Activated naive CD4-positive, alpha-beta T cell (primary cell): ENCODE measurements at places on chromosomes 7 and 10.

DNA sequence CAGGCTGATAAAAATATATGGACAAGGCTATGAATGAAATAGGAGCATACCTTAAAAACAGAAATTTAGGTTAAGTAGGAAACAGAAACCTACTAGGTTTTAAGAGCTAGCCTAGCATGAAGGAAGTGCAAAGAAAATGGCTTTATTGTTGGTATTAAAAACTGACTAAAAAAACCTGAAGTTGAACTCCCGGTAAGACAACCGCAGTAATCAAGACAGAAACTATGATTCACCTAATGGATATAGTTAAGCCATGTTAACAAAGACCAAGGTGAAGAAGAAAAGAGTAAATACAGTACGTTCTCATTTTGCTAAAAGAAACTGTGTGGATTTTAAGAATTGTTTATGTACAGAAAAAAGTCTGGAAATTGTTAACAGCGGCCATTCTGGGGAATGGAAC is 2.5 kb downstream of the RTKN2 start:
- DNase-seq = no peak

DNA sequence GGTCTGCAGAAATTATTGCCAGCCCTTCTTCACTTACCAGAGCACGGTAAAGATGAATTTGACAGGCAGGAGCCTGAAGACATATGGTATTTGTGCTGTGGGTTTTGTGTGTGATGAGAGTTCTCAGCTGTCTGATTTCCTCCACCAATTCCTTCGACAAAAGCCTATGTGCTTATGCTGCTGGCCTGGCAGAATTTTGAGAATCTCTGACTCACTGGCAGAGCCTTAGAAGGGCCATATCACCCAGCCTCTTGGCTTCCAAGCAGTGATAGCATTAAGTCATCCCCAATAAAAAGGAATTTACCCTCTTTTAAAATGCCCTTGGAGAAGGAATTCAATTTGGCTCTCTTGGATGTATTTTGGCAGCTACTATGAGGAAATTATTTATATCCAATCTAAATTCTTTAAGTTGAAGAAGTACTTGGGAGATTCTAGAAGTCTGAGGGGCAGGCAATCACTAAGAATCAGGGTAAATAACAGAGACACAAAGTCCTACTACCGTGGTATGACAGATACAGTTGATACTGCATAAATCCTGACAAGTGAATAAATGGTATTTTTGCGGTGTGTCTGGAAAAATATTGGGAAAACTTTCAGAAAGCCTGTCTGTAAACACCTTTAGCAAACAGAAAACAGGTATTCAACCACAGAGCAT is 68.6 kb upstream of the EFCAB10 start:
- no peak for DNase-seq

DNA sequence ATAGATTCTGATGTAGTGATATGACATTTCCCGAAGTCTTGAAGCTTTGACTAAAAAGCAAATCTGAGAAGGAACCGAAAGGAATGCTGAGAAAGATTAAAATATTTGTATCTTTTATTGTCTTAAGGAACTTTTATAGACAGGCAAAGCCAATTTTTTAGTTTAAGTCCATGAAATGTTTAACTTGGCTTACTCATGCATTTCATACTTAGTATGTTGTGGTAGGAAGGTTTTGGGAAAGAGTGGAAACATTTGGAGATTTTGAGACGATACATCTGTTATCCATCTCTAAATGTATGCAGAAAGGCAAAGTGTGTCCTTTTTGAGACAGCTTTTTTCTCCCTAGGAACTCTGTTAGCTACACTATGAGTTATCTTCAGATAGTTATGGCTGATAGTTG is 10.1 kb downstream of the TBC1D12 start:
- no peak for DNase-seq

DNA sequence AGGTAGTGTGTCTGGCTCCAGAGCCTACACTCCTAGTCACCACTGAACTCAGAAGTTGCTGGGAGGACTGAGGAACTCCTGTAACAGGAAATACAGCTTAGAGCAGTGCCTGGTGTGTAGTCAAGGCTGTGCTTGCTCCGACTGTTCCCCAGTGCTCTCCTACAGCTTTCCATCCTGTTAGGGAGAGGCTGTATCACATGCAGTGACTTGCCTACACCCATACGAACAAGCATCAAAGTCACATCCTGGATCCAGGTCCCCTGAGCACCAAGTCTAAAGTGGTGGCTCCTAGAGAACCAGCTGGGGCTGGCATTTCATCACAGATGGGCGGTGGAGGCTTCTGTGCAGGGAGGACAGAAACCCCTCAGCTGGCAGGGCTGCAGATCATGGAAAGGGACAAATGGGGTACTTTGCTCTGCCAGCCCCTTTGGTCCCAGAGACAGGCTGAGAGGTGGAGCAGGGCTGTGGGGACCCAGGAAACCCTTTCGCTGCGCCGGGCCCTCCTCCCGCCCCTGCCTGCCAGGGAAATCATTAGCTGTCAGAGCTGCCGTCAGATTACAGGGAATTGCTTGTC is 7.7 kb downstream of the ASB10 start:
- DNase-seq = no peak

DNA sequence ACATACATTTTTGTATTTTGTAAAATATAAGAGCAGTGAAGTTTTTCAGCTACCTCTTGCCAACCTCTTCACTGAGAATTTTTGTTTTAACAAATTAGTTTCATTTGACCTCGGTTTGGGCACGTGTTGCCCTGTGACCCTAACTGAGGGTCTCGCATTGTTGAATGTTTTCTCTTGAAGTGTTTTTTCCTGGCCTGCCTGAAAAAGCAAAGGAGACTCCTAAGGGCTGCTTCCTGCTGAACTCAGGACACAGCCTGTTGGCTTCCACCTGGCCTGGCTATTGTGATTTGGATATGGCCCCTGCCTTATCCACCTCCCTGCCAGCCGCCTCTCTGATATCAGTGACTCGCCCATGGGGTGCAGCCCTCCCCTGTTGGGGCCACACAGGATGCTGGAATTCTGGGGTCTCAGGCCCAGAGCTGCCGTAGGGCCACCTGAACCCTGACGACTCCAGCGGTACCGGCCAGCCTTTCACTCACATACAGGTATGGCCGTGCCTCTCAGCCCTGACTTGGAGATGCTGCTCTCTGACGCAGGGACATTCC is 58.8 kb upstream of the AQP1 start:
- DNase-seq = no peak

- no peak for DNase-seq
Measured at GRCh38 chr7:27901028-27901760, 161.2 kb downstream of the TAX1BP1 start.
